HFF-Myc (cell line): ENCODE measurements at places on chromosomes 2 and 18.

GRCh38 chr2:82314836-82315472 is 2010.4 kb upstream of the LRRTM1 start:
- DNase-seq: no peak

DNA sequence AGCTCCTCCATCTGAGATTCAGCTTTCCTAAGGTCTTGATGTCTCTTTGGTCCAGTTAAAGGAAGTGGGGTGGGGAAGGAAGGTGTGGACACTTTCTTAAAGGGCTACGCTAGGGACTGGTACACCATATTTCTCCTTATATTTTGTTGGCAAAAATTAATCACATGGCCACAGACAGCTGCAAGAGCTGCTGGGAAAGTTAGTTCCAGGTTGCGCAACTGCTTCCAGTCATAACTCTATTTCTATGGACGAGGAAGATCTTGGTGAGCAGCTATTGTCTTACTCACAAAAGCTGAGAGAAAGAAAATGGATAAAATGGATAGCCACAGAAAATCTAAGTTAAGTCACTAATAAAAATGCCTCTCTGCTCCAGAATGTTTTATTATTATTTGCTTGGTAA is 60.7 kb upstream of the PPM1B start:
- no peak for DNase-seq

DNA sequence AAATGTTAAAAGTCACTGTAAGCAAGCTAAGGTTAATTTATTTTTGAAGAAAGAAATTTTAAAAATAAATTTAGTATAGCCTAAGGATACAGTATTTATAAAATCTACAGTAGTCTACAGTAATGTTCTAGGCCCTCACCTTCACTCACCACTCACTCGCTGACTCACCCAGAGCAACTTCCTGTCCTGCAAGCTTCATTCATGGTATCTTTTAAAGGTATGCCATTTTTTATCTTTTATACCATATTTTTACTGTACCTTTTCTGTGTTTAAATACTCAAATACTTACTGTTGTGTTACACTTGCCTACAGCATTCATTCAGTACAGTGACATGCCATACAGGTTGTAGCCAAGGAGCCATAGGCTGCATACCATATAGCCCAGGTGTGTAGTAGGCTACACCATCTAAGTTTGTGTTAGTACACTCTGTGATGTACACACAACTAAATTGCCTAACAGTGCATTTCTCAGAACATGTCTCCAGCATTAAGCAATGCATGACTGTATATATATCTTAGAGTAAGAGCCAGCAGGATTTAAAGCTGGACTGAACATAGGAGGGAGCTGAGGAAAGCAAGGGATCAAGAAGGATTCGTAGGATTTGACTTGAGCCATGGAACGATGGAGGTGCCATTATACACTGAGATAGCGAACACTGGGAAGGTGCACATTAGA is 83.1 kb upstream of the KLF7 start:
- DNase-seq: no peak

DNA sequence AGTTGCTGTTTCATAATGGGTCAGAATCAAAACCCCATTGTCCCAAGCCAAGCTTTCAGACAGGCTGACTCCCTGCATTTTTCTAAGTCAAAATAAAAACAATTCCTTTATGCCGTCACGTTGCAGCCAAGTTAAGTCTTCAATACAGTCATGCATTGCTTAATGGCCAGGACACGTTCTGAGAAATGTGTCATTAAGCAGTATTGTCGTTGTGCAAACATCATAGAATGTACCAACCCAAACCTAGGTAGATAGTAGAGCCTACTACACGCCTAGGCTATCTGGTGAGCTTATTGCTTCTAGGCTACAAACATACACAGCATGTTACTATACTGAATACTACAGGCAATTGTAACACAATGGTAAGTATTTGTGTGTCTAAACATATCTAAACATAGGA is 160.4 kb upstream of the FOSL2 start:
- DNase-seq: no peak

DNA sequence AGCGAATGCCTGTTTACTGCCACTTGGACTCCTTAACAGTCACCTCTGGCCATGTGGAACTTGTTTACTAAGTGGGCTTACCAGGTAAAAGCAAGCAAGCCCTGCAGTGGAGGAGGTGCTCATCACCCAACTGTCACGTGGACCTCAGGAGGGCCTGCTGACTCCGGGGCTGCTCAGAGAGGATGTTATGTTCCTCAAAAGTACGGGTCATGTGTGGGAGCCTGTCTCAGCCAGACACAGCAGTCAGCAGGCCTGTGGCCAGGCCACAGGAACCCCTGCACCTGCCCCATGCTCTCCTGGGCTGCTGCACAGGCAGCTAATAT is 36.2 kb downstream of the AMER3 start:
- DNase-seq: no peak

DNA sequence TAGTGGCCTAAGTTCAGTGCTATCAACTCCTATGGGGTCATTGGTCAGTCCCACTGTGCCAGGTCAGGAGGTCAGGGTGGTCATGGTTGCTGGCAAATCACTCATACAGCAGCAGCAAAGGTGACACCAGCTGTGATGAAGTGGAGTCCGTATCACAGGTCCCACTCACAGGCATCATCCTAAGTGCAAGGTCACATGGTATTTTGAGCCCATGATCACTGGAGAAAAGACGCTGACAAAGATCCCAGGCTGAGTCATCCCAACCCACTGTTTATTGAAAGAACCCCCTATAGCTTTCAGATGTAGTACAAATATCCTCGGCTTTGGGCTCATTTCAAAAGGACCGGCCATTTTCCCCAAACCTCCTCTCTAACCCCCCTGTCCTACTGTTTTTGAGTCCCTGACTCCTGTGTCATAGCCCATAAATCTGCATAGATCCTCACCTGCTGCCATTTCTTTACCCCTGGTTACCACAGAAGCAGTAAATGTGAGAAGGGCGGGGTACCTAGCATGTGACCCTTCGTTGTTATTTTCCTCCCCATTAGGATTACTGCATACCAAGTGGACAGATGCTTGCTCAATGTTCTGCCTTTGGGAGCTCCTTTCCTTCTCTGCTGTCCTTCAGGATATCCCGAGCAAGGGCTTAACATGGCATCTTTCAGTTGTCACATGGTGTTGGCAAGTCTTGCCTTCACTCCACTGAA is 107.7 kb downstream of the COL6A3 start:
- no peak for DNase-seq

DNA sequence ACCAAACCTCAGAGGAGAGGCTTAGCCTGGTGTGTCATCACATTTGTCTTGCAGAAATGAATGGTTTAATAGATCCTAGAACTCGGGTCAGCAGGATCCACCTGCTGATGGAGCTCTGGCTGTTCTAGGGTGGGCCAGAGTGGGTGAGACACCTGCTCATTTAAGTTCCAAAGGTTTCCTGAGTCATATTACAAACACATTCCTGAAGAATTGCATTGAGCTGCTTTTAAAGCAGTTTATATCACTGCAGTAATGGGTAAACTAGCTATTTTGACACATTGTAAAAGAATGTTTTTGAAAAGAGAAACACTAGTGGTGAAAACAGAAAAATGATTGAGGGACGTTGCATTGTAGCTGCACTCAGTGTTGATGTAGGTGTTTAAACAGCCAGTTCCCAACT is 175.3 kb upstream of the TCF4 start:
- DNase-seq: no peak

DNA sequence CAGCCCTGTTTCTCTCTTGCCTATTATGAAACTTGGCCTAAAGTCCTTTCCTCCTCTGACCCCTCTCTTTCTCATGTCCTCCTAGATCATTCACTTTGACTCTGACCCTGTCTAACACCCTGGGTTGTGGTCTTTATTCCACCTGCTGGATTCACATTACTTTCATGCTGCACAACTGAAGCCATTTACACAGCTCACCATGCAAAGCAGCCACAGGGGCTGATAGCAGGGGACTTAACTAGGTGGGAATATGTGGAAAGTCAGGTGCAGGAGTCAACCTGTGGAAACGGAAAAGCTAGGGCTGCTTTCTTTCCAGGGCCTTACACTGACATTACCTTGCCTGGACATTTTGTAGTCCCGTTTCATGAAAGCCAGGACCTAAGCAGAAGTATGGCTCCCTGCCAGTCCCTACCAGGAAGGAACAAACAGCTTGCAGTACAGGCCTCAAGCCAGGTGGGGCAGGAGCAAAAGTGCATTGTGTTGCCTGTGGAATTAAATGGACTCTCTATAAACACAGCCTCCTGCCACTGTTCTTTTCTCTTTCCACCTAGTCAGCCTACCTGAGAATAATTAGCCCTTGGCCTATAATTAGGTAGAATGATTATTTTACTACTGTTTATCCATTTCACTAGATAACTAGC is 11.8 kb downstream of the MAPRE3 start:
- peak; percentile 12 for DNase-seq

DNA sequence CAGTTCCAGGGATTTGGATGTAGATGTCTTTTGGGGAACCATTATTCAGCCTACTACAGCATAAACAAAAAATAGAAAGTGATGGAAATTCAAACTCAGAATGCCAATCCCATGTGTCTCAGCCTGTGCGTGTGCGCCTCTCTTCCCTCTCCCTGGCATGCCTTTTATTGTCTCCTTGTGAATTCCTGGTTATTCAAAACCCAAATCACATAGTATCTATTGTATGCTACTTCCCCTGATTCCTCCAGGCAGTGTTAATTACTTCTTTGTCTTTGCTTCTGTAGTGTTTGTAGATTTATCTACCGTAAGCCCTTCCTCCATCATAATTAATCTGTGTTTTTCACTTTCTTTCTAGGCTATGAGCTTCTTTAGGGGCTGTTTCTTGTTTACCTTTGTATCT is 38.9 kb downstream of the RHBDD1 start:
- no peak for DNase-seq

DNA sequence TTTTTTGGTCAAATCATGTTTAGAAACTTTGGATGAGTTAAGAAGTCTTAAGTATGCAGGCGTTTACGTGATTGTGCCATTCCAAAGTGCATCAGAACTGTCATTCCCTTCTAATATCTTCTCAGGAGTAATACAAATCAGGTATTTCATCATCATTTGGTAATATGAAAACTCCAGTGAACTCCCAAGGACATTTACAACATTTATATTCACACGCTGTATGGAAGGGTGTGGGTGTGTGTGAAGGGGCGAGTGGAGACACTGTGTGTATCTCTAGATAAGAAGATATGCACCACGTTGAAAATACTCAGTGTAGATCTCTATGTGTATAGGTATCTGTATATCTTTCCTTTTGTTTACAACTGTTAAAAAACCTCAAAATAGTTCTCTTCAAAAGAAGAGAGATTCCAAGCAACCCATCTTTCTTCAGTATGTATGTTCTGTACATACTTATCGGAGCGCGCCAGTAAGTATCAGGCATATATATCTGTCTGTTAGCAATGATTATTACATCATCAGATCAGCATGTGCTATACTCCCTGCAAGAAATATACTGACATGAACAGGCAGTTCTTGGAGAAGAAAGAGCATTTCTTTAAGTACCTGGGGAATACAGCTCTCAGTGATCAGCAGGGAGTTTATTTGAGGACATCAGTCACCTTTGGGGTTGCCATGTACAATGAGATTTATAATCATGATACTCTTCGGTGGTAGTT is 29.3 kb downstream of the COX7A2L start:
- no peak for DNase-seq

DNA sequence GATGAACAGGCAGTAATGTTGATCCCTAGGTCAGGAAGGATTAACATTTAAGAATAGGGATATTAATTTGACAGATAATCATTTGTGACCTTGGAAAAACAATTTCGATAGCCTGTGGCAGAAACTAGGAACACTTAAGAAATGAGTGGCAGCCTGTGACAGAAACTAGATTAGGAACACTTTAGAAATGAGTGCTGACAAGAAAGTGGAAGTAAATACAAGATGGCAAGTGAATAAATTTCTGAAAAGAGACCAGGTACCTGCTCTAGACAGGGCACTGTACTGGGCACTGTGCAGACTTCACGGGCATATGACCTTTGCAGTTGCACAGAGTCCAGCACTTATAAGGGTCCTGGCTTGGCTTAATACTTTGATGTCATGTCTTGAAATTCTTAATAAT is 5.5 kb upstream of the HNRNPA3 start:
- no peak for DNase-seq

- no peak for DNase-seq
These were observed 27.1 kb downstream of the TSPYL6 start for GRCh38 chr2:54228945-54229344.

GRCh38 chr18:22337306-22337705 is 80.4 kb downstream of the CTAGE1 start:
- no peak for DNase-seq

DNA sequence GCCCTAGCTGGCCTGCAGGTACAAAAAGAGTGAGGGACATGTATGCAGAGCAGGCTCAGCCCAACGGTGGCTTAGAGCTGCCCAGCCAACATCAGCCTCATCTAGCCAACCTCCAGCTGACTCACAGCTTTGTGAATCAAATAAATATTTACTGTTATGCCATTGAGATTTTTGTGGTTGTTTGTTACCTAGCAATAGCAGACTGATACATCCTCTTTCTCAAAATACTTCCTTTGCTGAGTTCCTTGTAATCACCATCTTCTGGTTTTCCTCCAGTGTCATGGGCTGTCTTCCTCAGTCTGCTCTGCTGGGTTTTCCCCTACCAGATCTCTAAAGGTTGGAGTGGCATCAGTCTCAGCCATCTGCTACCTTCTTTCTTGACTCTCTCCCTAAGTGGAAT is 126.6 kb upstream of the SLC1A4 start:
- no peak for DNase-seq

DNA sequence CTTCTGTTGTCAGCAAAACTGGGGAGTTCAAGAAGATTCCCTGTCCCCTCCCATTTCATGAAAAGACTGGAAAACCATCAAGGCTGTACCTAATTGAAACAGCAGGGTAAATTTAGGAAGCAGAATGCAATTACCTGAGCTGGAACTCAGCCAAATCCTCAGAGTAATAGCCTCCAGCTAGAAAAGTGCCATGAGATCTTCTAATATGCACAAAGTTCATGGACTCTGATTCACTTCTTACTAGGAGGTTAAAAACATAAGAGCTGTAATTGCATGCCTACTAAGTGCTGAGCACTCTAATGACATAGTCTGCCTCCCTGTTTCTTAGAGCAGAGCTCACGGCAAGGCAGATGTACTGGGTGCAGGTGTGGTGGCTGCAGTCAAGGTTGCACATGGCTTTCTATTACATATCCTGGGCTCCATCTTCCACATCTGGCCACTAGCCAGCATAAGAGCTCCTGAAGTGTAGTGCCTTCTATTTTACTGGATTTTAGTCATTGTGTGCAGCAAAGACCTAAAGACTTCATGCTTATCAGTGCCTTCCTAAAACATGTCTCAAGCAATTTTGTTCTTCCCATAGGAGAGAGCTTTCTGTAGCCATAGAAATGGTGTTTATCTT is 341.7 kb downstream of the PTPRM start:
- DNase-seq: no peak

GRCh38 chr18:13179566-13180113 is 38.9 kb upstream of the LDLRAD4 start:
- DNase-seq: no peak

GRCh38 chr2:55567298-55567697 is 47.8 kb downstream of the CFAP36 start:
- DNase-seq: no peak

GRCh38 chr2:40454321-40454720 is 2.4 kb upstream of the SLC8A1 start:
- DNase-seq: no peak

- DNase-seq: no peak
These were observed 29.1 kb upstream of the SLC16A14 start for GRCh38 chr2:230097841-230098240.

GRCh38 chr2:75705921-75706320 is 4.8 kb downstream of the GCFC2 start:
- DNase-seq: no peak
